ENCODE measurements at places on chromosomes 7 and 10. TPM values are rescaled to one million over a fixed set of nuclear protein-coding genes. Genes with fewer than 3 reads are reported as not detected.

DNA sequence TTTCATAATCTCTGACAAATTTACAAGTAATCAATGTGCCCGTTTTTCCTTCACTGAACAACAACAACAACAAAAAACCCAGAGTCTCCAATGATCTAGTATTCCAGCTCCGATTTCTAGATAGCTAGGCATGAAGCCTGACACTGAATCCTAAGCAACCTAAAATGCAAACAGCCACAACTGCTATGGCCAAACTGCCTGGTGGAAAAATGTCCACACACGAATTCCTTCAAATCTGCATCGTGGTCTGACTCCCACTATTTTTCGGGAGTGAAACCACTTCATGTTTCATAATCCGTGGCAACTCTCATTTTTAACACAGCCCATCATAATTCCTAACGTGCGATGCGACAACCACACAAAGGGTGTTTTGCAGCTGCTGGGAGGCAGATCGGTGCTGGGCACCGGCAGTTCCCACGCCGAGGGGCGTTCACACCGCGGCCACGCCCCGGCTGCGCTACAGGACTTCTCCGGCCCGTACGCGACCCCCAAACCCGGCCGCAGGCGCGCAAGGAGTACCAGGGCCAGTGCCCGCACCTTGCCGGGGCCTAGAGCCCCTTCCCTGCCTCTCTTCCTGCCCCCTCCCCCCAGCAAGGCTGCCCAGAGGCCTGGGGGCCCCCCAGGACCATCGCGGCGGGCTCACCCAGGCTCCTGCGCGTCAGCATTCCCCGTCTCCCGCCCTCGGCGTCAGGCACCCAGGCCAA is 814 bp downstream of the RUFY2 start:
- peak; percentile 62 for DNase-seq

DNA sequence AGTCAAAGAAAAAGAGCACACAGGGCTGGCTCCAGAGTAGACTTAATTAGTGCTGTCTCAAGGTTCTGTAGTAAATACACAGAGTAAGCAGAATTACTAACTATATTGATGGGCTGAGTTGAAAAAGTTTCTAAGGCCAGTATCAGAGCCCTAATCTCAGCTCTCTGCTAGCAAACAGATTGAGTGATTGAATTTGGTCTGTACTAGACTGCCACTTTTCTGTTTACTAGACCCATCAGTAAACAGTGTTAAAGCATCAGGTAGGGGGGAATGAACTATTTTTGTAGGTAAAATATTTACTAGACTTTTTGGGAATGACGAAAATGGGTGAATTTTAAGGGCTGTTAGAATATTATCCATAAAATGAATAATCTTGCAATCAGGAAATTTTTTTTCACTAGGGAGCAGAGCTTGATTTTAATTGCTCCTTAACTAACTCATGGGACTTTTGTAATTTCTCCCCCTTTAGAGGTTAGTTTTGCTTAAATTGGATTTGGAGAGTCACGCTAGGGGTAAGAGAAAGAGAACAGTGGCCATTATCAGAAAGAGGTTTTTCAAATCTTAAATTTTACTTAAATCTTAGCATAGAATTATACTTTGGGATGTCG is 37.3 kb upstream of the RASGEF1A start:
- DNase-seq = no peak

GRCh38 chr7:28661826-28662595 is 249.7 kb downstream of the CREB5 start:
- DNase-seq = peak; percentile 44

GRCh38 chr10:79400146-79401004 is 45.0 kb downstream of the ZCCHC24 start:
- DNase-seq = peak; percentile 71

GRCh38 chr10:116925056-116925455 is 75.8 kb downstream of the ENO4 start:
- no peak for DNase-seq

DNA sequence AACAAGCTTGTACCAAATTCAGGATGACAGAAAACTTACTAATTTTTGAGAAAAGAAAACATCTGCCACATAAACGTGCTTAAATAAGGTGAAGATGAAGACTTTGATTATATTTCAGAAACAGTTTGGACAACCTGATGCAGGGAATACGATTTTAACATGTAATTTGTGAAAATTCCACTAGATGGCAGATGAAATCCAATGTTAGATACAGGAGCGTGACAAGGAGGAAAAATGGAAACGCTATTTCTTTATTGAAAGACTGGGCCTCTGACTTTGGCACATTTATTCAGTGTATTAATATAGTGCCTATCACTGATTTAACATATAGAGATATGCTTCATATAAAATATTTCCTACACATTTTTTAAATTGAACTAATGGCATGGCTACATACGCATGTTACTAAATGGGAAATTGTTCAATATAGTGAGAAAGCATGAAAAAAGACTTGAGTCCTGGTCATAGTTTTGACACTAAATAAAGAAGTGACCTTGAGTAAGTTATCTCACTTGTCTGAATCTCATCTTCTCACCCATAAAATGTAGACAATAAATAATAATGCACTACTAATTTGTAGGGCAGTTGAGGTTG is 60.7 kb downstream of the CD36 start:
- no peak for DNase-seq

The SLC13A4 gene
- not detected for total RNA-seq

- DNase-seq = no peak
These were observed 332.7 kb upstream of the LRGUK start for GRCh38 chr7:133794479-133794878.

The DGKB gene
- not detected for total RNA-seq

The NEUROD6 gene
- not detected for total RNA-seq

- no peak for DNase-seq
These were observed 176.1 kb downstream of the SH3PXD2A start for GRCh38 chr10:103679096-103679790.

The CLDN4 gene
- 0.09 TPM for total RNA-seq

The TMEM270 gene
- total RNA-seq = not detected

DNA sequence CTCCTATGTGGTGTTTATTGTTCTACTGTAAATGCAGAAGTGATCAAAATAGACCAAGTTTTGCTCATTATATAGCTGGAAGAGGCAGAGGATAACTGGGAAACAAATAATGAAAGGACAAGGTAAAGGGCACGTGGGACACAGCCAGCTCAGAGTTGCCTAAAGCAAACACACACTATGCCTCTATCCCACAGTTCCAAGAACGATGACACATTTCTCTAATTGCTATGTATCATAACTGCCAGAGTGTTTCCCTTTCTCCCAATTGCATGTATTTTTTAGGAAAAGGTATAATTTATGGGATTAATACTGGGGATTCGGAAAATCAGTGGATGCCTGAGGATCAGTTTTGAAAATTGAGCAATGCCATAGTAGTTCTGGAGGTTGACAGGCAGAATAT is 49.0 kb downstream of the CCDC71L start:
- no peak for DNase-seq

DNA sequence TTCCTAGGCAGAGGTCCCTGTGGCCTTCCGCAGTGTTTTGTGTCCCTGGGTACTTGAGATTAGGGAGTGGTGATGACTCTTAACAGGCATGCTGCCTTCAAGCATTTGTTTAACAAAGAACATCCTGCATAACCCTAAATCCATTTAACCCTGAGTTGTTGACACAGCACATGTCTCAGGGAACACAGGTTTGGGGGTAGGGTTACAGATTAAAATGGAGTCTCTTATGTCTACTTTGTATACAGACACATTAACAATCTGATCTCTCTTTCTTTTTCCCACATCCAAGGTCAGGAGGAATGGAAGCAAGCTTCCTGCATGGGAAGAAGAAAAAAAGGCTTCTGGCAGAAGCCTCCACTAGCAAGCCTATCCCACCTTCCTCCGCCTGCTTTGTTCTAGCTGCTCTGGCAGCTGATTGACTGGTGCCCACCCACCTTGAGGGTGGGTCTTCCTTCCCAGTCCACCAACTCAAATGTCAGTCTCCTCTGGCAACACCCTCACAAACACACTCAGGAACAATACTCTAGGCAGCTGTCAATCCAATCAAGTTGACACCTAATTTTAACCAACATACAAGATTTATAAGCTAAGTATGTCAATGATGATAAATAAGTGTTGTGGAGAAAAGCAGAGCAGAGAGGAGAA is 176.5 kb upstream of the CCZ1B start:
- no peak for DNase-seq

DNA sequence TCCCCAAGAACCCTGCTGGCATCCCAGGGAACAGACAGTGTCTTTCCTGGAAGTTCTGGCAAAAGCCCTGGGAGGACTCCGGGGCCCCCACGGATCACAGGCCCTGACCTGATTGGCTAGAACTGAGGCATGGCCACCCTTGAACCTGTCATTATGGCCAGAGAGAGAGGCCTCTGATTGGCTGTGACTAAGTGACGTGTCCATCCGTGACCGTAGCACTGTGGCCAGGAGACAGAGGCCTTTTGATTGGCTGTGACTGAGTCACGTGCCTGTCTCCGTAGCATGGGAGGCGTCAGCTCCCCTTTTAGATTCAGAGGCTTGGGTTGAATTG is 163.8 kb downstream of the RGS10 start:
- no peak for DNase-seq

DNA sequence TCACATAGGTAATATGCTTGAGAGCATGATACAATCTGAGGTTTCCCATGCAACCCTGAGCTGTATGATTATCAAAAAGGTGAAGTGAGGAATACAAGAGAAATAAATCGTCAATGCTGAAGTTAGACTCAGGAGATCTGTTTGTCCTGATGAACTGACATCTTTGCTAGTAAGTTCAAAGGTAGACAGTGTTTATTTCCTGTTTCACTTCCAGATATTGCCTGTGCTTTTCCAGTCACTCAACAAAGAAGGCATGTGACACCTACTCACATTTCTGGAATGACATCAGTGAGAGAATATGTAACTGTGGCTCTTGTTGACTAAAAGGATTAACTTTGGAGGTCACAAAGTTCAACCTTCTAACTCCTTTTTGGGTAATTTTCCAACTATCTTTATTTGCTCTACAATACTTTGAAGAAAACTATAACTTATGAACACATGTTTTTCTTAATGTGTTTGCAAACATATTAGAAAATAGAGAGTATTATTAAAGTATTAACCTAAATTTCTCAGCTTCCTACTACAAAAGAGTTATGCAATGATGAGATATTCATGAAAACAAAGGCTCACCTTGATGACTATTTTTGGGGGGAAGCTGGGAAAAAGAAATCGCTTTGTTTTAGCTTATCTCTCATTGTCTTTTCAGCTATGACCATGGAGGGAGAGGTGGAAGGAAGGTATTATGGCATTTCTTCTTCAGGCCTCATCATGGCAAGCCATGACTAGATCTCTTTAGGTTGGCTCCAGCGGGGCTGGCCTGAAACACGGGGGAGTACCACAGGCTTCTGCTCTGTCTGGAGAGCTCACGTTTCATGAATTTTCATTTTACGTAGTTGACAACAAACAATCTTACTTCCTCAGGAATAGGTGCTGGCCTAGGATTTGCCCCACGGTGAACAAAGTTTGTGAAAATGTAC is 214.7 kb upstream of the SLC26A5 start:
- DNase-seq = no peak

DNA sequence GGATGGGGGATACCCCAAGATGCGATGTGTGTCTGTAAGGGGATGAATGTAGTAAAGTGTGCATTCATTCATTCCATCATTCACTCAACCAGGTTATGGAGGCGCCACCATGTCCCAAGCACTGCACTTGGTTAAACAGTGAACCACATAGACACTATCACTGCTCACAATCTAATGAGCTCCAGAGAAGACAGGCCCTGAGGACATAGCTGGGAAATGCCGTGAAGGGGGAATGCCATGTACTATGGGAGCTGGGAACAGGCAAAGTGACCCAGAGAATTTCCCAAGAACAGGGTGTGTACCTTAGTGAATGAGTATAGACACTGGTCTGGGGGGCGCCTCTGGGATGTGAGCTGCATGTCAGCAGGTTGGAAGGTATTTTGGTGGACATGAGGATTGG is 44.5 kb upstream of the LBX1 start:
- no peak for DNase-seq

Data from activated CD8-positive, alpha-beta memory T cell treated with anti-CD3 and anti-CD28 coated beads, Interleukin-2, amount 10 ng/mL, durations not matched to agents 7 days and 5 days (primary cell).